ENCODE measurements at places on chromosomes 6 and 20. TPM values are rescaled to one million over a fixed set of nuclear protein-coding genes. Genes with fewer than 3 reads are reported as not detected.

LY6G6D gene
- not detected for total RNA-seq

BFSP1 gene
- 2.3 TPM for total RNA-seq

RIPOR3 gene
- not detected for total RNA-seq

F13A1 gene
- not detected for total RNA-seq

RGS17 gene
- total RNA-seq, result 4.8 TPM

BPI gene
- total RNA-seq, result not detected

RRAGD gene
- 0.27 TPM for total RNA-seq

DNMT3B gene
- total RNA-seq, result 6.2 TPM

MAS1 gene
- total RNA-seq, result not detected

TSPO2 gene
- not detected for total RNA-seq

RAD21L1 gene
- 0.07 TPM for total RNA-seq

DOK5 gene
- total RNA-seq, result 10.4 TPM

RIPPLY2 gene
- not detected for total RNA-seq

CCR6 gene
- not detected for total RNA-seq
